ENCODE measurements at places on chromosomes 16 and 17. TPM values are rescaled to one million over a fixed set of nuclear protein-coding genes. Genes with fewer than 3 reads are reported as not detected.

Gene TSR1
- total RNA-seq = 24.5 TPM

Gene BRIP1
- 3.9 TPM for total RNA-seq

Gene MPHOSPH6
- total RNA-seq = 24.6 TPM

Gene DLX3
- 4.0 TPM for total RNA-seq

Gene KRTAP4-5
- not detected for total RNA-seq

Gene METTL26
- 40.2 TPM for total RNA-seq

Gene AIPL1
- total RNA-seq = not detected

Gene COL1A1
- total RNA-seq = 42.7 TPM

Gene CLEC19A
- total RNA-seq = not detected

Gene CSH1
- not detected for total RNA-seq

Gene RNF135
- total RNA-seq = 23.7 TPM

Gene EFNB3
- 1.6 TPM for total RNA-seq

Gene PTRH2
- 17.6 TPM for total RNA-seq

Gene CD300A
- total RNA-seq = 0.64 TPM

Gene CD79B
- total RNA-seq = 1.9 TPM

Gene CD300E
- 0.12 TPM for total RNA-seq

Gene KIFC3
- total RNA-seq = 20.6 TPM

Gene TTC19
- 20.4 TPM for total RNA-seq

Gene CBFA2T3
- total RNA-seq = 1.1 TPM

Gene AATK
- 0.56 TPM for total RNA-seq

Gene HOXB9
- total RNA-seq = not detected

Gene CHST5
- total RNA-seq = not detected

Gene NOXO1
- total RNA-seq = 4.6 TPM

Gene HOXB7
- total RNA-seq = 2.1 TPM

Gene CA4
- total RNA-seq = 0.36 TPM

Gene SCPEP1
- total RNA-seq = 68.1 TPM

Gene HSPB9
- total RNA-seq = not detected

Gene DNAAF8
- 0.28 TPM for total RNA-seq

Gene PPL
- 705 TPM for total RNA-seq

Gene ITGAD
- total RNA-seq = not detected

Gene KLHL10
- total RNA-seq = 0.32 TPM

Gene SOCS7
- 11.9 TPM for total RNA-seq

Gene NEUROD2
- total RNA-seq = not detected

Gene BAIAP3
- 2.0 TPM for total RNA-seq

Gene SLC16A13
- total RNA-seq = 11.8 TPM

Gene PDILT
- total RNA-seq = not detected

Gene ZDHHC7
- total RNA-seq = 17.1 TPM

Gene DPEP3
- total RNA-seq = 0.08 TPM

Gene RASD1
- 0.60 TPM for total RNA-seq

Gene CES3
- 1.1 TPM for total RNA-seq

Gene MMP15
- 4.6 TPM for total RNA-seq

Gene TMEM114
- total RNA-seq = not detected

Gene SPHK1
- total RNA-seq = 13.1 TPM

Gene SDR42E2
- not detected for total RNA-seq

Measured in esophagus mucosa (tissue), 1 donor.